Left lobe of liver (tissue), 2 donors: ENCODE measurements at places on chromosomes 11 and 22.
A peak's percentile ranks its signal among the peaks of the same experiment; 100 is the strongest.

GRCh38 chr11:45089251-45089650 lies 57.2 kb upstream of the PRDM11 start:
- peak; percentile 75 for DNase-seq

GRCh38 chr11:123570939-123571580 lies 83.4 kb downstream of the SCN3B start:
- DNase-seq = no peak

GRCh38 chr11:115709297-115709696 lies 205.1 kb upstream of the CADM1 start:
- DNase-seq = no peak

DNA sequence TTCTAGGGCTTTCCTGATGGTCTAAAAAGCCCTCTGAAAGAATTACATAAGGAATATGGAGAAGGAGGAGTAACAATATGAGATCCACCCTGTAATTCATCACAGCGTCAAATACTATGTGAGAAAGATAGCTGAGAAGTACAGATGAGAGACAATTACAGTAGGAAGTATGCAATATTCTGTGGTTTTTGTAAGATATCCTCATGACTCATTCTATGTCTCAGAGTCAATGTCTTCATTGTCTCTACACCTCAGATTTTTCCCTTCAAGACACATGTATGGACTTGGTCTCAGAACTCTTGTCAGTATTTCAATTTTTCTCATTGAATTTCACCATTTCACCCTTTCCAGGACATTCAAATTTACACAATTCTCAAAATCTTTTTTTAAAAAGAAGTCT lies 343.3 kb upstream of the CTSC start:
- DNase-seq = no peak

GRCh38 chr22:39351689-39352214 lies 2.0 kb downstream of the SYNGR1 start:
- DNase-seq = no peak

DNA sequence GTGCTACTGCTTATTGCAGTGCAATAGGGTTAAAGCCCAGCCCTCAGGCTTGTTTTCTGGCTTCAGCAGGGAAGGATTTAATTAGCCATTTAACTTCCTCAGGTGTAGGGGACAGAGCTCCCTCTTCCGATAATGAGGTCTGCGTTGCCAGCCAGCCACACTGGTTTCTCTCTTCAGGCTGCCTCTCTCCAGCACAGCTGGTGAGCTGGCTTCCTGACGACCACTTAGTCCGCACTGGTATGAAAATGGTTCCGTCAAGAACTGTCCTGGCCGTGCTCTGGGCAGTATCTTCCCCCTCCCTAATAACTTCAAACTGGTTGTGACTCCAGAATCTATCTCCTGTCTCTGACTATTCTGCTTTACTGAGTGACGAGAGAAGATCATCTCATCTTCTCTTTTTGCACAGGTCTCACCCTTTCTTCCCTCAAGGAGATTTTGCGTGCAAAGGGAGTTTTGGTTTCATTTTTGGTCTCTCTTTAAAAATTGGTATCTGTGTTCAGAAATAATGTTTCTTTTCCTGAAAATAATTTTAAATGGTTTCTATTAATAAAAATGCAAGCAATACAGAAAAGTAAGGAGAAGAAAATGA lies 49.2 kb downstream of the CNTN5 start:
- DNase-seq = no peak

GRCh38 chr22:38258895-38259294 lies 13.9 kb downstream of the TMEM184B start:
- DNase-seq = peak; percentile 65

- DNase-seq = no peak
These were observed 842 bp downstream of the HEPACAM start for GRCh38 chr11:124934862-124935547.

- DNase-seq = no peak
These were observed 22.6 kb upstream of the MGAT3 start for GRCh38 chr22:39434243-39434653.

GRCh38 chr22:23223569-23224317 lies 43.4 kb downstream of the BCR start:
- DNase-seq = no peak

DNA sequence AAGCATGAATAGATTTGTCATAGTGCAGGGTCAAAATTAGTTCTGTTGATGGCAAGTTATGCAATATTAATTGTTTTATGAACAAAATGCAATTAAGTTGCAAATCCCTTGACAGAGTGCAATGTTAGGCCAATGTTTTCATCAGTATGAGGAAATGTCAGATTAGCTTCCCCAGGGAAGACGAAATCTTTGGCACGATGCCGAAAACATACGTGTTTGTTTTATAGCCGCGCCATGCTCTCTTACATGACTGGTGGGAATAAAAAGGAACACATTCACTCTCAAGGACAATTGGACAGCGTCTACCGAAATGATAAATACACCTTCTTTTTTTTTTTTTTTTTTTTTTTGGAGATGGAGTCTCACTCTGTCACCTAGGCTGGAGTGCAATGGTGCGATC lies 27.0 kb downstream of the MFNG start:
- DNase-seq = no peak

DNA sequence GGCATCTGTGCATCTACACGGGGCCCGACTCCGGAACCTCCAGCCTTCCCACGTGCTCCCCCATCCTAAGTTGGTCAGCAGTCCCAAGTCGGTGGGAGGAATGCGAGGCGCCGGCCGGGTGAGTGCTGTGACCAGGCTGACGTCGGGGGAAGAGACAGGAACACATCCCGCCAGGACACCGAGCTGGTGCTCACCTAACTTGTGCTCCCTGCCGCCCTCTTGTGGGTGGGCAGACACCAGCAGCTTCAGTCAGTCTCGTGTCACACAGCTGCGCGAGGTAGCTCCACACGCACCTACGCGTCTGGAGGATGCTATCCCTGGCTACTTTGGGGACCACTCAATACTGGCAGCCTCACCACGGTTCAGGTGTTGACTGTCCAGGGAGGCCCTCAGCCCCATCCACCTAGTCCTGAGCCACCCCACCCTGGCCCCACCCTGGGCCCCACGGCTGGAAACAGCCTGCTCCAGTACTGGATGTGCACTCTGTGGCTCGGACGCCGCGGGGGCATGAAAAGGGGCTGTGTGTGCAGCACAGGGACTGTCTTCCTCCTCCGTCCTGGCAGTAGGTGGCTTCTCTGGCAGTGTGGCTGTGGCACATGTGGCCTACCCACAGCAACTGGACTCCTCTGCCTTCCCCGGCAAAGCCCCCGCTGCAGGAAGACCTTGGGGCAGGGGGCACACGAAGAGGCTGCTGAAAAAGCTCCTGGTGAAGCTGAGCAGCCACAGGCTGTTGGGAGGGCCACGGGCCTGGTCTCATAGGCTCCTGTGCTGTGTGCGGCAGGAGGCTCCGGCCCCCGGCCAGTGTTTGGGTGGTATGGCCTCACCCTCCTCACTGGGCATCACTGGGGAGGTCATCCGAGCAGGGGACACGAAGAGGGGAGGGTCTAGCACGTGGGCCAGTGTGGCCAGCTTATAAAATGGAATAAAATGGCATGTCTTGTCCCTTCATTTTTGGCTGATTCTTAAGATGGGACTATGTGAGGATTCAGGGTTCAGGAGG lies 11.2 kb upstream of the BID start:
- peak; percentile 87 for DNase-seq

DNA sequence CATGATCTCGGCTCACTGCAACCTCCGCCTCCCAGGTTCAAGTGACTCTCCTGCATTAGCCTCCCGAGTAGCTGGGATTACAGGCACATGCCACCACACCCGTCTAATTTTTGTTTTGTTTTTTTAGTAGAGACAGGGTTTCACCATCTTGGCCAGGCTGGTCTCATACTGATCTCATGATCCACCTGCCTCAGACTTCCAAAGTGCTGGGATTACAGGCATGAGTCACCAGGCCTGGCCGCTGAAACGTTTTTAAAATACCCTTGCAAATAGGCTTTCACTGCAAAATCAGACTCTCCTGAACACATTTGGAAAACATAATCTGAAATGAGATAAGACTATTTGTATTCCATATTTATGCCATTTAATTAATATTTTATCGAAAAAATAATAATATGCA lies 826.1 kb upstream of the CNTN5 start:
- DNase-seq = no peak

GRCh38 chr22:22358686-22359085 lies 114.1 kb downstream of the VPREB1 start:
- no peak for DNase-seq

DNA sequence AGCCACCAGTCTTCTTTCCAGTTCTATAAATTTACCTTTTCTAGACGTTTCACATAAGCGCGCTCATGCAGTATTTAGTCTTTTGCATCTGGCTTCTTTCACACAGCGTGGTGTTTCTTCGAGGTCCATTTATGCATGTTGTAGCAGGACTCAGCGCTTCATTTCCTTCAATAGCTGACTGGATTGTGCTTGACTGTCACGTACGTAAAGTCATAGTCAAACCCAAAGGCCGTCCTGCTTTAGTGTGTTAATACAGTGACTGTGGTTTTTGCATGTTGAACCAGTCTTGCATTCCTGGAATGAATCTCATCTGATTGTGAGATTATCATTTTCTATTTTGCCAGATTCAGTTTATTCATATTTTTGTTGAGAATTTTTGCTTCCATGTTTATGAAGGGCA lies 18.5 kb downstream of the GLB1L3 start:
- no peak for DNase-seq
